Stimulated activated CD4-positive, alpha-beta T cell treated with anti-CD3 and anti-CD28 coated beads, Interleukin-1b, Interleukin-23, amount 100 ng/mL, for 1 hour (primary cell): ENCODE measurements at places on chromosomes 12 and 14.

GRCh38 chr12:122097584-122097926 lies 19.0 kb downstream of the MLXIP start:
- no peak for DNase-seq

DNA sequence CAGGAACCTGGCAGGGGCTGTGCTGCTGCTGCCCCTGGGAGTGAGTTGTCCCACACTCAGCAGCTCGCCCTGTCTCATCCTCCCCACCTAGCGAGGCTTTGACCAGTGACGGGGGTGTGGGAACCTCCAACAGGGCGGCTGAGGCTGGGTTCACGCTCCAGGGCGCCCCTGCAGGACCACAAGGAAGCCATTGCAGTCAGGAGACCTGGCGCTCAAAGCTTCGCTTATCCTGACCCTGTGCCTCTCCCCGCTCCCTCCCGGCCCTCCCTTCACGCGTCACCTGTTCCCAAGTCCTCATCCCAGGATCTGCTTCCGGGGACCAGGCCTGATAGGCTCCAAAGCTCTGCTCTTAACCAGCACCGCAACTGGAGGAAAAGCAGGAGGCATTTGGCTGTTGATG lies 272.0 kb upstream of the SFSWAP start:
- DNase-seq: no peak

DNA sequence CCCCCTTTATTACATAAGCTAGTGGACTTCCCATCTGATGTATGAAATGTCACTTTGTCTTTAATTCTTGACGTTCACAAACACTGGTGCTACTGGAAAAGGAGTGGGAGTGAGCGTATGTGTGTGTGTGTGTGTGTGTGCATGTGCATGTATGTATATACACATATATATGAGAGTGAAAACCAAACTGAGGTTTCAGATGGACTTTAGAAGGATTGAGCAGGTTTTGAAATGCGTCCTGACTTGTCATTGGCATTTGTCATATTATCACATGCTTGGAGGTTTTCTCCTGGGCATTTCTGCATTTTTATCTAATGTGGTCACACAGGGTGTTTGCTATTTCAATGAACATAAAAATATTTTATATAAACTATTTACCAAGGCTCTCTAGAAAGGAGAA lies 1085.9 kb downstream of the BCL11B start:
- no peak for DNase-seq

DNA sequence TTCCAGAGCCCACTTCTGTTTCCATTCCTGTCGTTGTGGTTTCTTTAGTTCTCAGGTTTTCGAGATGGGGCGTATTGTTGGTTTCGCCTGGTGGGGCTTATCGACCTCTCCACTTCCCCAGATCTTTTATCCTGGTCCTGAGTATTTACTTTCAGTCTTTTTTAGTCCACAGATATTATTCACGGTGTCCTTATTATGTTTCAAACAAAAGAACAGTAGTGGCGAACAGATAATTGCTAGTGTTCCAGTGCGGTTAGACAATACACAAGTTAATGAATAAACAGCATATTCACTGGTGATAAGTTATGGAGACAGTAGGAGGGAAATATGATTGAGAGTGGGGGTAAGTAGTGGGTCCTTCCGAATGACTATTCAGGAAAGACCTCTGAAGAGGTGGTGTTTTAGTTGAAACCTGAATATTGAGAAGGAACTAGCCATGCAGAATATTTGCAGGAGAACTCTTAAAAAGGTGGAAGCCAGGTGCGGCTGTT lies 668 bp downstream of the TMEM260 start:
- DNase-seq: no peak

DNA sequence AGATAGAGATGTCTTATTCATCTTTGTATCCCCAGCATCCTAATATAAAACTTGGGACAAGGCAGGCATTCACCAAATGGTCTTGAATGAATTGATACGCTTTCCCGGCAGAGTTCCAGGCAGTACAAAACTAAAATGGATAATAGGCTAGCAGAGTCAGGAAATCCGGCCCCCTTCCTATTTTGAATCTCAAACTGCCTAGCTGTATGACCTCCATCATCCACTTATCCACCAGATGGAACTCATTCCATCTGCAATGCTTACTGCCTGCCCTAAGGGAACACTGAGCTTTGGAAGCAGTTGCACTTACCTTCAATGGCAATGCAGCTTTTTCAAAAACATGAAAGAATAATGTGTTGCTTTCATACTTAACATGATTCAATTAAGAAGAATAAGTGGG lies 43.4 kb downstream of the BDKRB1 start:
- no peak for DNase-seq

DNA sequence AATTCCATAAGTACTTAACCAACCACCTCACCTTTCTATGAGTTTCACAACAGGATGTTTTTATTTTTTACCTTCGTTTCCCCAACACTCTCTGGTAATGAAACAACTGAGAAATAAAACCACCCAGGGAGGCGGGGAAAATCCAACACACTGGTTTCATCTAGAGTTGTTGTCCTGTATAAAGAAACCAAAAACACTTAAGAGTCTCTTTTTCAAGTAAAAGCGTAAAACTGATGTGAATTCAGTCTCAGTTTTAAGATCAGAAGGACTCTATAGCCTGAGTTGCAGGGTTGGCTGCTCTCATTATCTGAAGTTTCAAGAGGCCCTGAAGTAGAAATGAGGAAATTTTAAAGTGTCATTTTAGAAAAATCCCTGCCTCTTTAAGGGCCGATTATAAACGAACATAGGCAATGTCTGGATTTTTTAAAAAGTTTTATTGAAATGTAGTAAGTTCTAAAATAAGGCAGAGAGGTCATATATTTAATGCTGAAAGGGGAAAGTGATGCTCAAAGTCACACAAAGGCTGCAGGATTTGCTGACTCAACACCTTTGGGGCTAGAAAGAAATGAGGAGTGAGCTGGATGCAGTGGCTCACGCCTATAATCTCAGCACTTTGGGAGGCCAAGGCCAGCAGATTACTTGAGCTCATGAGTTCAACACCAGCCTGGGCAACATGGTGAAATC lies 27.2 kb downstream of the HIGD1C start:
- no peak for DNase-seq

DNA sequence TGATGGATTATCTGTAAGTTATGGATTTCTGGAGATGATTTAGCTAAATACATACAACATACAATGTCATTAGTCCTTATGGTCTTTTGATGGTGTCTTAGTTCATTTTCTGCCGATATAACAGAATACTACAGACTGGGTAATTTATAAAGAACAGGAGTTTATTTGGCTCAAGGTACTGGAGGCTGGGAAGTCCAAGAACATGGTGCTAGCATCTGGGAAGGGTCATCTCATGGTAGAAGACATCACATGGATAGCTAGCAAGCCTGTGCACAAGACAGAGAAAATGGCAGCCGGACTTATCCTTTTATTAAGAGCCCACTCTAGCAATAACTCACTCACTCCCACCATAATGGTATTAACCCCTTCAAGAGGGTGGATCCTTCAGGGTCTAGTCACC lies 24.2 kb downstream of the KLHL28 start:
- DNase-seq: no peak
